Progenitor cell of endocrine pancreas (in vitro differentiated cells): ENCODE measurements at places on chromosomes 7 and 10. TPM values are rescaled to one million over a fixed set of nuclear protein-coding genes. Genes with fewer than 3 reads are reported as not detected.

DNA sequence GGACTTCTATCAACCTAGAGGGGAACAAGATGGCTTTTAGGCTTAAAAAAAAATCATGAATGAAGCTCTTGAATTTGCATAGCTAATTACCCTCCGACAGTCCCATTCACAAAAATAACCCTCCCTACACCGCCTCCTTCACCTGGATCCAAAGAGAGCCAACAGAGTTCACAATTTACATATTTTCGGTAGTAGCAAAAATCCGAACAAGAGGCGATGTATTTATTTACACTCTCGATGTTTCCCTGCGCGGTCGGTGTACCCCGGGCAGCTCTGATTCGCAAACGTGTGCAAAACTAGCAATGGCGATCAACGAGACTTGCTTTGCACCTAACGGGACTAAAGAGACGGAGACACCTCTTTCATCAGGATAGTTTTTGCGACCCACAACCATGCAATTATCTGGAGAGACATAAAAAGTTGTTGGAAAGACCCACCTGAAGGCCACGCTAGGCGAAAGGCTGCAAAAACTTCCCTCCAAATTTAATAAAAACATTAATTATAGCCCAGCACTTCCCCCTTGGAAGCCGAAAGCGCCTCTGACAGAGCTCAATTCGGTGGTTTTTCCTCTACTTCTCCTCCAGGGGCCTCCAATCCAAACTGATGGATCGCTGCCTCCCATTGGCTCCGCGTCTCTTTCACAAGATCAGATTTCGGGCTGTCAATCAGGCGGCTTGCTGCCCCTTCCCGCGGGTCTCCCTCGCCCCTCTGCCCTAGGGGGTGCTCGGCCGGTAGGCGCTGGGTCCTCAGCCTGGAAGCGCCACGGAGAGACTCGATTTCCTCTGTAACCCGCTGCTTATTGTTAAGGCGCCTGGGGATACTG is at the start of gene ETV1:
Gene ETV1, minus strand, starts transcription at position 541 of the 823 bp plus-strand sequence. CDS start 614 bp downstream, outside the sequence.
- no peaks in the 10 kb centered on the region for H3K36me3 ChIP-seq
- peak; percentile 37 for DNase-seq
- H3K4me1 ChIP-seq: peaks cover 14% of the 10 kb centered on the region
- no peak within 1 kb of the TSS for H3K27ac ChIP-seq

DNA sequence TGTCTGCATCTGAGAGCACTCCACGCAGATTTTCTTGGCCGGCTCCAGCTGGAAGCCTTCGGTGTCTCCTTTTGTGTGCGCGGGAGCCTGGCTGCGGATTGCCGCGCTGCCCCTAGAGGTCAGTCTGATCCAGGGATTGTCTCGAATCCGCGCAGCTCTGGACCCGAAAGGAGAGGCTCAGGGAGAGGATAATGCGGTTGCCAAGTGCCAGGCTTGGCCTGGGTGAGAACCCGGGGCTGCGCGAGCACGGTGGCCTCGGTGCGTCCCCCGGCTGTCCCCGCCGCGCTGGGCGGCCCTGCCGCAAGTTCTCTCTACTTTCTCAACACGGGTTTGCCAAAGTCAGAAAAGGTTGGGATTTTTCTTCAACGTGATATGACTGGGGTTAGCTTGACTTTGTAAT is 140.9 kb downstream of the ADCYAP1R1 start:
- H3K27ac ChIP-seq: no peak overlapping the region
- peaks cover 2% of the 10 kb centered on the region for H3K4me1 ChIP-seq
- peak; percentile 62 for DNase-seq

Gene FXYD4
- not detected in 2 replicates for total RNA-seq

Gene ACBD7
- 10.5 and 10.7 TPM in 2 replicates for total RNA-seq

Gene AMZ1
- total RNA-seq: 0.07 and 0.19 TPM in 2 replicates
